ENCODE measurements at places on chromosomes 1 and 21.

DNA sequence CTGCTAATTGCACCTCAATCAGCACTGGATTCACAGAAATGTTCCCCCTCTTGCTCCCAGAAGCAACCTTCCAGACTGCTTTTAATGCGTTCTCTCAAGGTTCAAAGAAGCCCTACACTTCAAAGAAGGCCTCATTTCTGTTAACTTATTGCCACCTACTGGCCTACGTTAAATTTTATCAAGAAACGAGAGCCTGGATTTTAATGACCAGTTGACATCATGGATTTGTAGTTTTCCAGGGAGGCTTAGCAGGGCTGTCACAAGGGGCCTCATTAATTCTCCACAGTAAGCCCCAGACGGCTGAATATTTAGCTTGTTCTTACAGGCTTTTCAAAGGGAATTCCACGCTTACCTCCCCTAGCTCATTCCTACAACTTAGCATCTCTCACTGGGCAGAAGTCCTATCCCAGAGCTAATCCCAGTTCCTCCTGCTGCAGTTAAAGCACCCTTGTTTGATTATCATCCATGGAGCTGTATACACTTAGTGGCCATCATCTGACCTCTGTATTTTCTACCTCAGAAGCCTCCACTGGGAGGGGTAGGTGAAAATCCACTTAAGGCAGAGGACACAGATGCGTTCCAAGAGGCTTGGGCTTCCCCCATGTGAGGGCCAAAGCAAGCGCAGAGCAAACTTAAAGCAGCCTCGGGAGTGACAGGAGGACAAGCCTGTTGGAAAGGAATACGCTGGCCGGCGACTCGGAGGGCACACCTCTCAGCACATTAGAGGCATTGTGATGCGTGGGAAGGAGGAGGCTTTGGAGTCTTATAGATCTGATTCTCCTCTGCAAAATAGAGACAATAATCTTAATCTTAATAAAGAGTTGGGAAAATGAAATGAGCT lies 32.2 kb upstream of the CYP4X1 start:
- peak; percentile 41 for DNase-seq

DNA sequence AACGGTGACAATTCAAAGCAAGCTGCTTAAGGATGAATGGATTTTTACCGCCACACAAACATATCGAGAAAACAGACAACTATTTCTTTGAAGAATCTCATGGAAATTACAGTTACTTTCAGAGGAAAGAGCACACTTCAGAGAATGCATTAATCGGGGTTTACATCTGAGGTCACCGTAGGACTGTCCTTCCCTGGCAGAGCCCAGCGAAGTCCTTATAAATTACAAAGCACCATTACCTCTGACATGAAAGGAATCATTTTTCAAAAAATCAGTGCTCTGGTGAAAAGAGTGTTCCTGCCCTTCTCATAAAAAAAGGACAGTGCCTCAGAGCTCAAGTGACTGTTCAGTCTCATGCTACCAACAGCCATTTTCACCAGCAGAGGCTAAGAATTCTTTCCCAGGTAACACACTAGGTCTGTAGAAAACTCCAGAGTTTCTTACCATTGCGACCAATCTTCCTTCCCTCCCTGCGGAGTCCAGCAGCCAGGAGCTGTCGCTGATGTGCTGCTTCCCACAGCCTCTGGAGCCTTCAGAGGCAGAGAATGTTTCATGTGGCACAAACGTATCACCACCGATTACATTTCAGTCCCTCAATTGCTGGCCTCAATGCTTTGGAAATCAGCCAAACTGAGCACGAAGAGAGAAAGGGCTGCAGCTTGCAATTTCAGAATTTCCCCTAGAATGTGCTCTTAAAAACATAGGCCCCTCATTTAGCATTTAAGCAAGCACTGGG lies 75.4 kb downstream of the PLD5 start:
- DNase-seq: no peak

- DNase-seq: no peak
Measured at GRCh38 chr1:201508809-201509208, 1.9 kb upstream of the CSRP1 start.

- no peak for DNase-seq
Measured at GRCh38 chr1:16391411-16391810, 24.4 kb downstream of the SZRD1 start.

GRCh38 chr1:54428837-54429518 lies 22.8 kb upstream of the SSBP3 start:
- no peak for DNase-seq

GRCh38 chr1:162372159-162373071 lies 4.2 kb downstream of the SPATA46 start:
- DNase-seq: no peak
